ENCODE measurements at places on chromosomes 11 and 22.

DNA sequence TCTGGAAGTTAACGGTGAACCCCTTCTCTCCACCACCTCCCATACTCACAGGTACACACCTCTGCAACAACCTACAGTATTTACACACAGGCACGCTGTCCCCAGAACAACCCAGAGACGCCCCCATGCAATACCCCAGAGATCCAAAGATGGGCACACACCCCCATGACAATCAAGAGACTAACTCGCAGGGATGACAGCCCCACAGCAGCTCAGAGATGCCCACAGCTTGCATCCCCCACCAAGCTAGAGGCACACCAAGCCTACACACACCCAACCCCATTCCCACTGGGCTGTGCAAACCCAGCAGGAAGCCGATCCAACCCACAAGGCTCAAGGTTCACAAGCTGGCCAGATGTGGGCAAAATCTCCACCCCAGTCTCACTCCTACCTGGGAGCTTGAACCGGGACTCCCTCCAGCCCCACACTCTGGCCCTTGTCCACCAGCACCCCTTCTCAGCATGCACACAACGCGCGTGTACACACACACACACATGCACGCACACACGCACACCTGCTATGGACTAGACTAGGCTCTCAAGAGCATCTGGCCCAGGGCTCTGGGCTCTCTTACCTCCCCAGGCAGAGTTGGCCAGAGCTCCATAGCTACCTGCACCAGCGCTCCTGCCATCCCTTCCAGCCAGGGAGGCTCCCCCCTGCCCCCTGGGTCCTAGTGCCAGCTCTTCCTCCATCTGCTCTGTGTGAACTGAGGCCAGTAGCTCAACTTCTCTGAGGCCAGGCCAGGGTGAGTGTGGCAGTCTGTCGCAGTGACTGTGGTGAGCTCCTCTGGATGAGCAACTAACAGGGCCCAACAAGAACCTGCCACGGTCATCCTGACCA, 11.5 kb downstream of the STARD10 start:
- H3K36me3 ChIP-seq = no peaks in the 10 kb centered on the region
- no peak for DNase-seq
- peak overlapping the region; percentile 88 for H3K27ac ChIP-seq
- no peaks in the 10 kb centered on the region for H3K27me3 ChIP-seq

DNA sequence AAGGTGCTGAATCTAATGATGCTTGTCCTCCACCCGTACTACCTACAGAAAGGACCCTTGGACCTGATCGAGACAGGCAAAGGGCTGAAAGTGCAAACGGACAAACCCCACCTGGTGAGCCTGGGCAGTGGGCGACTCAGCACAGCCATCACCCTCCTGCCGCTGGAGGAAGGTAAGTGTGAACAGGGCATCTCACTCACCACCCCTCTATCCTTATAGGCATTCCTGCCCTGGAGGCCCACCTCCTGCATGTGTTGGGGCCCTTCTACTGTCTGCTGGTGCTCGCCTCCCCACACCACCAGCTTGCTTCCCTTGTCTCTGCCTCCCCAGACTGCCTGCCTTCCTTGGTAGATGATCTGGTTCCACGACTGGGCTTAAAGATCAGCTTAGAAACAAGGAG, 7.1 kb downstream of the PHLDB1 start:
- peaks cover 19% of the 10 kb centered on the region for H3K27me3 ChIP-seq
- H3K4me3 ChIP-seq = no peak overlapping the region
- no peak overlapping the region for H3K27ac ChIP-seq
- no peaks in the 10 kb centered on the region for H3K36me3 ChIP-seq

DNA sequence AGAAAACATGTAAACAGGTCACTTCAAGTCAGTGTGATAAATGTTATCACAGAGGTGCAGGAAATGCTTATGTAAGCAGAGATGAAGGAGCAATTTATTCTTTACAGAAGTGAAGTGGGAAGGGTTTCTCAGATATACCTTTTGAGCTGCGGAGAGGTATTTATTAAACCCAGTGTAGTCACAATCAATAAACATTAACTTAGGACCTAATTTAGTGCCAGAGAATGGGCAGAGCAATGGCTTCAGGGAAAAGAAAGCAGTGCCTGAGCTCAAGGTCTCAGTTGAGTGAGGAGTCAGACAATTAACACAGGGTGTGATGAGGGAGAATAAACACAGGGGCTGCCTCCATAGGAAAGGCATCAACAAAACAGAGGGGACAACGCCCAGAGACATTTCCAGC, 1.9 kb downstream of the MS4A5 start:
- H3K36me3 ChIP-seq = no peaks in the 10 kb centered on the region
- no peaks in the 10 kb centered on the region for H3K27me3 ChIP-seq
- H3K27ac ChIP-seq = no peak overlapping the region
- H3K4me1 ChIP-seq = no peaks in the 10 kb centered on the region
- H3K4me3 ChIP-seq = no peak overlapping the region

DNA sequence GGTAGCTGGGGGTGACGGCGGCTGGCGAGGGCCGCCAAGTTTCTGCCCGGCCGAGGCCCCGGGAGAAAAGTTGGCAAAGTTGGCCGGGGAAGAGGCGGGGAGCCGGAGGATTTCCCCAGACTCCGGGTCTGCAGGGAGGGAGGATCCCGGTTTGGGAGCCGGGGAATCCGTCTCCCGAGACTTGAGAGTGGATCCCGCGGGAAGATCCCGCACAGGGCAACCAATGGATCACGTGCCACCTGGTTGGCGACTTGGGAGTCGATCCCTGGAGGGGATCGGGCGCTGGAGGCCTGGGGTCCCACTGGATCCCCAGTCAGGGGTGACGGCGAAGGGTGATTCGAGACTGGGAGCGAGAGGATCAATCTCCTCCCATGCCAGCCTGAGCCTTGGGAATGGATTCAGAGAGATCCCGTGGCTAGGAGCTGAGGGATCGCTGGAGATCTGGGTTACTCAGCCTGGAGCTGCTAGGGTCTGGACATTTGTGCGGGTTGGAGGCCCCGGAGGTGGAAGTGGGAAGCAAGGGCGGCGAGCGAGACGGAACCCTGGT, 394 bp downstream of the KIAA1671 start:
- peak overlapping the region; percentile 94 for H3K27ac ChIP-seq
- DNase-seq = no peak
- H3K4me1 ChIP-seq = peaks cover 14% of the 10 kb centered on the region
- no peaks in the 10 kb centered on the region for H3K27me3 ChIP-seq
- H3K36me3 ChIP-seq = no peaks in the 10 kb centered on the region
- H3K4me3 ChIP-seq = peak overlapping the region; percentile 79

DNA sequence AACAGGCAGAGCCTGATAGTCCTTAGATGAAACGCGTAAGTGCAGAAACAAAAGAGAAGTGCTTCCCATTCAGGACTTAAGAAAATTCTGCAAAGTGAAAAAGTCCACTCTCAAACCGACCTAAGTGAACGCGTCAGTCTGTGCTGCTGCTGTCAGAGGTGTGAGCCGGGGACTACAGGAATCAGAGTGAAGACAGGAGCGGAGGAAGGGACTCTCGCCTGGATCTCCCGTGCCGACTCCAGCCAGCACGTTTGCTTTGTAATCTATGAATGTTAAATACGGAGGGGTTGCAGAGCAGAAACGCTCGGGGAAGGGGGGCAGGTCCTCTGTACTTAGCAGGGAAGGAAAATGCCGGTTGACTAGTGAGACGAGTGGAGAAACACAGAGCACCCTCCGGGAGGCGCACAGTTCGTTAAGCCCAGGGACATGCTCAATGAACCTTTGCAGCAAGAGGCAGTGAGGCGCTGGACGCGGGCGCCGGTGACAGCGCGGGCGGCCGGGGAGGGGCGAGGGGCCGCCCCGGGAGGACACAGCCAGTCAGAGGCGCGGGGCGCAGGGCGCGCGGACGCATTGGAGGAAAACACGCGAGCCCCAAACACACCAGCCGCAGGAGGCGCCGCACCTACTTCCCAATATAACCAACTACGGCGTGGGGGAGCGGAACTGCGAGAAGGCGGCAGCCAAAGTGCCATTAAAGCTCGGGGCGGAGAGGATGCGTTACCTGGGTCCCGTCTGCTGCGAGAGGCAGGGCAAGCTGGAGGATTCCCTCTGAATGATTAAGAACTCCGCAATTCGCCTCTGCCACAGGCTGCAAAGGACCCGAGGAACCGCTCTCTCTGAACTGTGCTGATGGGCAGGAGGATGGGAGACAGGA, at the start of gene CNTN5:
TSS of gene CNTN5 (plus strand) at position 598 of the 874 bp plus-strand sequence.
- no peaks in the 10 kb centered on the region for H3K4me1 ChIP-seq
- H3K27me3 ChIP-seq = no peaks in the 10 kb centered on the region
- H3K27ac ChIP-seq = no peak within 1 kb of the TSS
- no peak within 1 kb of the TSS for H3K4me3 ChIP-seq
- no peaks in the 10 kb centered on the region for H3K36me3 ChIP-seq

DNA sequence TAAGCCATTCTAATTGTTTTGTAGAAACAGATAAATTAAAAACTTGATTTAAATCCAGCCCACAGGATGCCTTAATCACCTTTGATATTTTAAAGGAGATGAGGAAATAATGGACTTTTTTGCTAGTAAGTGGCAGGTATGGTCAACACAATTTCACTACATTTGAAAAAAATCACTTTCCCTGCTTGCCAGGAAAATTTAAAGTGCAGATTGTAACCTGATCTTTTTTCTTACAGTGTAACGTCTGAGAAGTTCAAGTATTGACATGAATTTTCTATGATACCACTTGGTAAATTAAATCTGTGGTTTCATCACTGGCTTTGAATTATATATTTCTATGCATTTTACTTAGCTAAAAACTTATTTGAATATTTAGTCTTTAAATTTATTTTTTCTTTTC, 65.3 kb downstream of the ARHGEF12 start:
- no peaks in the 10 kb centered on the region for H3K36me3 ChIP-seq
- no peak for DNase-seq
- peaks cover 44% of the 10 kb centered on the region for H3K4me1 ChIP-seq
- H3K27ac ChIP-seq = peak overlapping the region; percentile 14
- no peaks in the 10 kb centered on the region for H3K27me3 ChIP-seq
- H3K4me3 ChIP-seq = no peak overlapping the region

DNA sequence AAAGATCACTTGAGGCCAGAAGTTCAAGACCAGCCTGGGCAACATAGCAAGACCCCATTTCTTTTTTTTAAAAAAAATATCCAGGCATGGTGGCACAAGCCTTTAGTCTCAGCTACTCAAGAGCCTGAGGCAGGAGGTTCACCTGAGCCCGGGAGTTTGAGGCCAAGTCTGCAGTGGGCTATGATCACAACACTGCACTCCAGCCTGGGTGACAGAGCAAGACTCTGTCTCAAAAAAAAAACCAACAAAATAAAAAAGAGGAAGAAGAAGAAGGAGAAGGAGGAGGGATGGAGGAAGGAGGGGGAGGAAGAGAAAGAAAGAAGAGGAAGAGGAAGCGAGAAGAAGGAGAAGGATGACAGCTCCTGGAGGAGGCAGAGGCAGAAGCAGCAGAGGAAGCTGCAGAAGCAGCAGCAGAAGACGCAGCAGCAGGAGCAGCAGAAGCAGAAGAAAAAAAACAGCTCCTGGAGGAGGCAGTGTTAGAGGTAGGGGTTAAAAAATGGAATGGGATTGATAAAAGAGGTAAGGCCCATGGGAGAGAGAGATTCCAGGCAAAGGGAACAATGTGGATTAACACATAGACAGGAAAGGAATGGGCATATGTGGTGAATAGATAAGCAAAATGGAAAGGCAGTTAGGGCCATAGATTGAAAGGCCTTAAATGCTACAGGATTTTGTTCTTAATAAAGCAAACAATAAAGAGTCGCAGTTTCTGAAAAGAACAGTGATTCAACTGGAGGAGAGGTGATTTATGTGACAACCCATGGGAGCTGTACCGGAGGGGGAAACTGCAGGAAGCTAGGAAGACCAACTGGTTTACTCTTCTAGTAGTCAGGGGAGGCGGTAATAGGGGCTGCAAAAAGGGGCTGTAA, 10.9 kb downstream of the PRCP start:
- H3K27ac ChIP-seq = peak overlapping the region; percentile 49
- H3K27me3 ChIP-seq = no peaks in the 10 kb centered on the region
- no peaks in the 10 kb centered on the region for H3K36me3 ChIP-seq
- no peaks in the 10 kb centered on the region for H3K4me1 ChIP-seq
- H3K4me3 ChIP-seq = no peak overlapping the region
- DNase-seq = no peak

GRCh38 chr11:102367364-102367763, 20.4 kb downstream of the BIRC2 start:
- no peak overlapping the region for H3K4me3 ChIP-seq
- H3K4me1 ChIP-seq = no peaks in the 10 kb centered on the region
- H3K36me3 ChIP-seq = peaks cover 67% of the 10 kb centered on the region
- no peak overlapping the region for H3K27ac ChIP-seq
- H3K27me3 ChIP-seq = no peaks in the 10 kb centered on the region
- DNase-seq = no peak

GRCh38 chr11:88569342-88569741, 231.8 kb upstream of the CTSC start:
- H3K36me3 ChIP-seq = no peaks in the 10 kb centered on the region
- DNase-seq = no peak
- H3K4me3 ChIP-seq = no peak overlapping the region
- no peaks in the 10 kb centered on the region for H3K27me3 ChIP-seq

DNA sequence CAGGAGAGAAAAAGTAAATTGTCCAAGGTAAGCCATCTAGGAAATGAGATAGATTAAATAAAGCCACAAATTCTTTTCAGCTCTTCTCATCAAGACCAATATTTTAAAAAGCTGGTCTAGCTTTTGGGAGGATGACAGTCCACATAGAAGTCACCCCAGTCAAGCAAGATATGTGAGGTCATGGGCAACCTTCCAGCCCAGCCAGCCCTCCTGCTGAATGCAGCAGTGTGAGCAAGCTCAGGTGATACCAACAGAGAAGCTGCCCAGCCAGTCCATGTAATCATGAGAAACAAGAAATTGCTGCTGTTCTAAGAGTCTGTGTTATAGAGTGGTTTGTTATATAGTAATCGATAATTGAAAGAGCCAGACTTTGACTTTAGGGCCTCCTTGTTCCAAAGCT, 28.7 kb downstream of the KCNE3 start:
- no peak overlapping the region for H3K27ac ChIP-seq
- peaks cover 39% of the 10 kb centered on the region for H3K4me1 ChIP-seq
- H3K27me3 ChIP-seq = no peaks in the 10 kb centered on the region

GRCh38 chr22:16819249-16819648, 6.0 kb downstream of the XKR3 start:
- no peak for DNase-seq
- H3K4me1 ChIP-seq = no peaks in the 10 kb centered on the region
- H3K4me3 ChIP-seq = no peak overlapping the region
- H3K27ac ChIP-seq = no peak overlapping the region
- H3K36me3 ChIP-seq = no peaks in the 10 kb centered on the region

DNA sequence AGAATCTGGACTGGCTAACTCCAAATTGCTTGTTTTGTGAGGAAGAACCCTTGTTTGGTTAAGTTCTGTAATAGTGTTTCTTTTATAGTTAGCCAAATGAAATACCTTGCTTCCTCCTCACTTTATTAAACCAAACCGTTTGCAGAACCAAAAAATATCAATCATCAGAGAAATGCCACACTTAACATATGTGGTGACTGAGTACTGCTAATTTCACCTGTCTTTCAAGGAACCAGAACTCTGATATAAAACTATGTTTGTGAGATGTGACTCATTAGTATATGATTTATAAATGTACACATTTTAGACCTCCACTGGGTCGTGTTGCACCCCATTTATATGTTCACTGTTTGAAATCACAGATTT, 119.9 kb downstream of the PGR start:
- H3K27me3 ChIP-seq = no peaks in the 10 kb centered on the region
- no peaks in the 10 kb centered on the region for H3K4me1 ChIP-seq
- H3K27ac ChIP-seq = no peak overlapping the region
- no peaks in the 10 kb centered on the region for H3K36me3 ChIP-seq

- H3K27me3 ChIP-seq = peaks cover 11% of the 10 kb centered on the region
- H3K4me3 ChIP-seq = no peak overlapping the region
- no peaks in the 10 kb centered on the region for H3K36me3 ChIP-seq
- H3K4me1 ChIP-seq = peaks cover 40% of the 10 kb centered on the region
Observed at GRCh38 chr11:129614256-129614944, 201.2 kb upstream of the TMEM45B start.

- DNase-seq = no peak
- no peak overlapping the region for H3K27ac ChIP-seq
- H3K27me3 ChIP-seq = no peaks in the 10 kb centered on the region
- H3K36me3 ChIP-seq = peaks cover 87% of the 10 kb centered on the region
- H3K4me1 ChIP-seq = no peaks in the 10 kb centered on the region
Observed at GRCh38 chr11:64826578-64827450, 16.5 kb upstream of the MEN1 start.
